ENCODE measurements at places on chromosomes 4 and X.

- DNase-seq: no peak
Observed at GRCh38 chr4:94523617-94524016, 71.9 kb downstream of the PDLIM5 start.

DNA sequence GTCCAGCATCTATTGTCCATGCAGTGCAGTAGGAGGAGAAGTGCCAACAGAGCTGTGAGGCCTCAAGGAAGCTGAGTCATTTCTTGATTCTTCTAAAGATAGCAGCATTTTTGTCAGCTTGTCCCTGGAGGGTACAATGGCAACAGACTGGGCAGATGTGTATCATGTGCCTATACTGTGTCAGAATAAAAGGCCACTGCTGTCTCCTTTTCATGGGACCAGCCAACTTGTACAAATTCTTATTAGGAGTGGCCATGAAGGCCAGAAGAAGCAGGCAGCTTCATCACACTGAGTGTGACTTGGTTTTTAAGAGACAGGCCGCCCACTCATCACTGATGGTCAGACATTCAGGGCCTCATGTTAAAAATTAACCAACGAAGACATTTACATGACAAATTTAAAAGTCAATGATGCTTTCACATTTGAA is 185.0 kb upstream of the FAM241A start:
- no peak for DNase-seq

DNA sequence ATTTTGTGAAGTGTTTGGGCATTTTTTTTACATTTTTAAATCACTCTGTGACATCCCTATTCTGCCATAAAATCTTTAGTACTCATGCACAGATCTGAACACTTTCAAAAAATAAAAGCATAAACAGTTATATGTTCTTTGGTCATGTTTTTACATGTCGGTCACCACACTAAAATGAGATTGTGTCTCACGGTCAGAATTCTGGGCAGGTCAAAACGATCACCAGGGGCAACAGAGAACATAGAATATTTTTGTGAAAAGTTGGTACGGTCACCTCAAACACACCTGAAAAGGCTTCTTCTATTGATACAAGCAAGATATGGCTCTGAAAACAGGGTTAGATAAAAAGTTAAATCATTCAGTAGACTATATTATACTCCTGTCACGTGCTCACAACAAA is 189.1 kb downstream of the PDGFC start:
- no peak for DNase-seq

- no peak for DNase-seq
Observed at GRCh38 chr4:72629540-72629939, 60.5 kb upstream of the ADAMTS3 start.

GRCh38 chrX:152993933-152994332 is at the start of gene PNMA5:
Gene PNMA5, minus strand, starts transcription at chrX:152994116. Its CDS starts 2,518 bp downstream, at chrX:152991598.
- no peak for DNase-seq
